HAP-1 (cell line): ENCODE measurements at places on chromosomes 16 and 17.

DNA sequence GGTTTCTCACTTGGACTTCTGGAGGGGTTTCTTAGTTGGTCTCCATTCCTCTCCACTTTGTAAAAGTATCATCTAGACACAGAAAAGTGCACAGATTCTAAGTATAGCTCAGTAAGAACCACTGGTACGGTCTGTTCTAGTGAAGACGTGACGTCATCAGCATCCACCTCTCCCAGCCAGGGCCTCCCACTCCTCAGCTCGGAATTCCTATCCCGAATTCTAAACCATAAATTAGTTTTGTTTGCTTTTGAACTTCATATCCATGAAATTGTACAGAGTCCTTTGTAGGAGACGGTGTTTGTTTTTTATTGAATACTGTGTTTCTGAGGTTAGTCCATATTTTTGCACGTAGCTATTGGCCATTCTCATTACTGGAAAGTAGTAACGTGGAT is 25.5 kb downstream of the FOXK2 start:
- no peak for DNase-seq

DNA sequence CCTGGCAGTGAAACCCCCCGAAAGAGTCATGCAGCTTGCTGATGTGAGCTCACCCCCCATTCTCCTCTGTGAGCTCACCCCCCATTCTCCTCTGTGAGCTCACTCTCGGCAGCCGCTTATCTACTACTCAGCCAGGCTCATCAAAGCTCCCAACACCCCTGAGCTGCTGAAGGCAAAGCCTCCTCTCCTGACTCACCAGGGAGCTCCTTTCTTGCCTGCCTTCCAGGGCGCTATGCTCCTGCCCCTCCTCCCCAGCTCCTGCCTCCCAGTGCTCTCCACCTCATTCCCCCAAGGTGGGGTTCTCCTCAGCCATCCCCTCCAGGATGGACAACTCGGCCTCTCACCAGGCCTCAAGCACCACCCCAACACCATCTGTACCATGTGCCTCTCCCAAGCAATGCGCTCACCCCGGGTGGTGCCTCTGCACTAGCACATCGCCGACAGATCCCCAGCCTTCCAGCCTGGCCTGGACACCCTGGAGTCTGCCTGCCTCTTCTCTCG is 27.7 kb upstream of the FAAP100 start:
- DNase-seq: no peak

- peak; percentile 93 for DNase-seq
Measured at GRCh38 chr17:41864836-41865595, at the start of gene KLHL11. Gene KLHL11 (minus strand): TSS chr17:41865423. CDS start chr17:41865370, 53 bp downstream.

DNA sequence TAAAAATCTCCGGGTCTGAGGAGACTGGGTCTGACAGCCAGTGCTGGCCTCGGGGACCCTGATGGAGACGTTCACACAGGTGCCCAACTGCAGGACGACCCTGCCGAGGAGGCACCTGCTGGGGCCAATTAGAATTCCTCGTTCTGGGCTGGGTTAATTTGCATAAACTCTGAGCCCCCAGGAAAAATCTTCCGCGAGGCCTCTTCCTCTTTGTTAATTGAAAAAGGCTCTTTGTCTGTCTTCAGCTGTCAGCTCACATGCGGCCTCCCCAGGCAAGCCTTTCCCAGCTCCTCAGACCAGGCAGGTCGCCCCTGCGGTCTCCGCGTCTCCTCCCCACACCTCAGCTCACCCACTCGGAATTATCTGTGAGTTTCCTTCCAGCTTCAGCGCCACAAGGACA is 400.2 kb downstream of the SEC14L1 start:
- no peak for DNase-seq

DNA sequence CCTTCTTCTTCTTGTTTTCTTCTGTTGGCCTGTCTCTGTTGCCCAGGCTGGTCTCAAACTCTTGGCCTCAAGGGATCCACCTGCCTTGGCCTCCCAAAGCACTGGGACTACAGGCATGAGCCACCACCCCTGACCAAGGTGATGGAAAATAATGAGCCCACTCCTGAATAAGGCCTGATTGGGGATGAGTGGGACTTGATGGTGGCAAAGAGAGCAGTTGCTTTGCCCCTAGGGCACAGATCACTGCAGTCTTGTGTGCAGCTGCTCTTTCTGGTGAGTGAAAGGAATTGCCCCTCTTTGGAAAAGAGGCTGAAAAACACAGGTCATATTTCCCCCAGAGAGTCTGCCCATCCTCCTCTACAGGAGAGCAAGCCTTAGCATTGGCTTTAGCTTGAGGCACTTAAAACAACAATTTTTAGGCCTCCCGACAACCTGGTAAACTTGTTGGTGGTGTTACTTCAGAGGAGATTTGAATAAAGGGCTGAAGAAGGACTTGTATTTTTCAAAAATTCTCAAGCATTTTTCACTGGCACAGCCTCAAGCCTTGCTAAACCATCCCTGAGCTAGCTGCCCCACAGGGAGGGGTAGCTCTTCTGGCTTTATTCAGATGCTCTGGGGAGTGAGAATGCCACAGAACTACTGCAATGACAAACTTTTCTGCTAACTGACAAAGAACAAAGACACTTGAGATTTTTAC is 6.1 kb upstream of the PDP2 start:
- DNase-seq: no peak

DNA sequence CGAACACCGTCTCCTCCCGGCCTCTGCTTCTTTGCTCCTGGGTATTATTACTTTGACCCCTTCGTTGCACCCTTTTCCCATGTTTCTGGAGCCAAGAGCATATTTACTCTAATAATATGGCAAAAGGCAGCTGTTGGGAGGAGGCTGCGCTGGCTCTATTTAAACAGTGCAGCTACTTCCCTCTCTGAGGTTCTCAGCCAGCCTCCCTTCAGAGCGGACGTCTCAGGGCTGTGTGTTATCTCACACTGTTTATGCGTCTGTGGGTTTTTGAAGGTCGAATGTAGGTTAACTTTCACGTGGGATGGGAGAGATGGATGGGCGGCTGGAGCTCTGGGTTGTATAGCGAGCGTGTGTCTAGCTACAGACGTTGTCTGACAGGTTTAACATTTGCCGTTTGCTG is 45.3 kb downstream of the COX4I1 start:
- no peak for DNase-seq

DNA sequence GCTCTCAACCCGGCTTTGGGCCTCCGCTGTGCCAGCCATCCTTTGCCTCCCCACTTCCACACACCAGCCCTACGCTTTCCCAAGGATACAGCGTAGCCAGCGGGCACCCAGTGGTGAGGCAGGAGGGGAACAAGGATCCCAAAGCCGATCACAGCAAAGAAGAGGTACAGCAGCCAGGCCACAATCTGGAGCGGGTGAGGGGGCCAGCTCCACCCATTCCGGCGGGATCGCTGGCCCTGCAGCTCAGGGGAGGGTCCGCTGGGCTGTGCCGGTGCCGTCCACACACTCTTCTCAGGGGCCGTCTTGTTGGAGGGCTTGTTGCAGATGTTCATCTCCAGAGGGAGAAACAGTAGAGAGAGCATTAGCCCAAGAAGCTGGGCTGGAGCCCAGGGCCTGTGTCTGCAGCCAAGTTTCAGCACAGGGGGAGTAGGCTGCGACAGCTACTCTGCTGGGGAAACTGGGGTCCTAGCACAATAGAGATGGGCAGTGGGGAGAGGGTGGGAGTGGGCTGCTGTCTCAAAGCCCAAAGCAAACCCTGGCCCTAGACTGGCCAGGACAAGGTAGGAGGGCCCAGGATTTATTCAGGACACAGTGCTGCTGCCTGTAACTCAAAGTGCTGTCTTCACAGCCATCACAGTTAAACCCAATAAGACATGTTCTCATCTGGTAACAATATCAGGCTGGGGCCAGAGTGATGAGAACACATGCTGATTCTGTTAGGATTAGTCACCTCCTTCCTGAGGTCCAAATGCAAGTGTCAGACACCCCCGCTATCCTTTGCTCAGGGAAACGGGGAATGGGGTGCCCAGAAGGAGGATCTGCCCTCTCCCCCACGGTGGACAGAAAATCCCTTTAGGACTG is 9.9 kb downstream of the ZDHHC1 start:
- no peak for DNase-seq

DNA sequence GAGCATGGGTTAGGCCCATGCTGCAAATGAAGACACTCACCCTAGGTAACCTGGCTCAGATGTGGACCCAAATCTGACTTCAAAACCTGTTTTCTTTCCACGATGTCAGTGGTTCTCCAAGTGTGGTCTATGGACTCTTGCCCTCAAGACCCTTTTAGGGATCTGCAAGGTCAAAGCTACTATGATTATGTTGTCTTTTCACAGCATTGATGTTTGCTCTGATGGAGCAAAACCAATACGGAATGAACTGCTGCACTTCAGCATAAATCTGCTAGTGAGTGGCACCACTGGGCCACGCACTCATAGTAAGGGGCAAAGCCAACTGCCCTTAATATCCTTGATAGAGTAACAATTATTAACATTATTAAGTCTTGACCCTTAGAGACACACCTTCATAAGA is 21.6 kb upstream of the TRIM25 start:
- DNase-seq: no peak

DNA sequence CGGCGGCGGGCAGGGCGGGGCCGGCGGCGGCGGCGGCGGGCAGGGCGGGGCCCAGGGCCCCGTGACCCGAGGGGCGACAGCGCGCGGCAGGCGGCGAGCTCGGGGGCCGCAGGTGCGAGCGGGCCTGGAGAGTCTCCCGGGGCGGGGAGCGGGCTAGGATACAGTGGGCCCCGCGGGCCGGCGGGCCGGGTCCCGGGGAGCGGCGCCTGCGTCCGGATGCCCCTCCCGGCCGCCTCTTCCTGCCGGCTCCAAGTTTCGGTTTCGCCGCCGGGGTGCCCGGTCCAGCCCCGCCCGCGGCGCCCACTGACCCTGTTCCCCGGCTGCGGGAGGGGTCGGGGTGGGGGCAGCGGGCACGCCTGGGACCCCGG is at the start of gene RNF213:
Gene RNF213 (plus strand): TSS at position 62 of the 368 bp plus-strand sequence. CDS start 2,830 bp downstream, outside the sequence.
- peak; percentile 72 for DNase-seq
